Spleen (tissue), 13 donors: ENCODE measurements at places on chromosomes 5 and 9. TPM values are rescaled to one million over a fixed set of nuclear protein-coding genes. Genes with fewer than 3 reads are reported as not detected.
A peak's percentile ranks its signal among the peaks of the same experiment; 100 is the strongest.

The CER1 gene
- total RNA-seq, result not detected

The PPP3R2 gene
- not detected for total RNA-seq

DNA sequence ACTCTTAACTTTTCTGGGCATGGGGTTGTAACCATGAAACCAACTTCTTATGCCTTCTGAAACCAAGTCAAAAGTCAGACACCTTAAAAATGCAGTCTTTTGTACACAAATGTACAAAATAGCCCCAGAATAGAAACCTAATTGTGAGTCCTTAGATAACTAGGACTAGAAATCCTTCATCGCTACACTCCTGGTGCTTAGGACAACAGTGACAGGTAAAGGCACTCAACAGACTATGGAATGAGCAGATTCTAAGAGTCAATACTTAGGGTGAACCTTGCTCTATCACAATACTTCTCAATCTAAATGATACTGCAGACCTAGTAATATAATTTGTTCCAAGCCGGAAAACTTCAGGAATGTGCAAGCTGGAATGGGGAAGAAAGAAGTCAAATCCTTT is 163.7 kb downstream of the PDE4D start:
- H3K27ac ChIP-seq, result no peak overlapping the region
- no peaks in the 10 kb centered on the region for H3K4me1 ChIP-seq
- no peaks in the 10 kb centered on the region for H3K27me3 ChIP-seq
- H3K4me3 ChIP-seq, result no peak overlapping the region
- DNase-seq, result no peak
- no peaks in the 10 kb centered on the region for H3K36me3 ChIP-seq

GRCh38 chr9:71608825-71609447 is 159.4 kb downstream of the CEMIP2 start:
- H3K4me1 ChIP-seq, result no peaks in the 10 kb centered on the region
- no peak overlapping the region for H3K4me3 ChIP-seq

The NRG2 gene
- 6.7 TPM for total RNA-seq

The SARDH gene
- total RNA-seq, result 3.0 TPM

GRCh38 chr9:116954731-116955130 is 267.6 kb downstream of the TRIM32 start:
- H3K36me3 ChIP-seq, result no peaks in the 10 kb centered on the region
- H3K4me3 ChIP-seq, result no peak overlapping the region
- H3K4me1 ChIP-seq, result peaks cover 9% of the 10 kb centered on the region
- no peak overlapping the region for H3K27ac ChIP-seq
- no peak for DNase-seq

- no peak overlapping the region for H3K27ac ChIP-seq
- no peak overlapping the region for H3K4me3 ChIP-seq
- H3K27me3 ChIP-seq, result no peaks in the 10 kb centered on the region
- no peaks in the 10 kb centered on the region for H3K4me1 ChIP-seq
- DNase-seq, result no peak
- H3K36me3 ChIP-seq, result no peaks in the 10 kb centered on the region
Observed at GRCh38 chr5:17482790-17483189, 15.2 kb upstream of the TAF11L2 start.

The PRR16 gene
- 3.0 TPM for total RNA-seq

The OGN gene
- total RNA-seq, result 0.43 TPM

The PPIC gene
- 5.4 TPM for total RNA-seq

GRCh38 chr5:143337946-143338345 is 65.5 kb downstream of the NR3C1 start:
- no peaks in the 10 kb centered on the region for H3K27me3 ChIP-seq
- DNase-seq, result no peak
- no peaks in the 10 kb centered on the region for H3K36me3 ChIP-seq
- H3K27ac ChIP-seq, result no peak overlapping the region

DNA sequence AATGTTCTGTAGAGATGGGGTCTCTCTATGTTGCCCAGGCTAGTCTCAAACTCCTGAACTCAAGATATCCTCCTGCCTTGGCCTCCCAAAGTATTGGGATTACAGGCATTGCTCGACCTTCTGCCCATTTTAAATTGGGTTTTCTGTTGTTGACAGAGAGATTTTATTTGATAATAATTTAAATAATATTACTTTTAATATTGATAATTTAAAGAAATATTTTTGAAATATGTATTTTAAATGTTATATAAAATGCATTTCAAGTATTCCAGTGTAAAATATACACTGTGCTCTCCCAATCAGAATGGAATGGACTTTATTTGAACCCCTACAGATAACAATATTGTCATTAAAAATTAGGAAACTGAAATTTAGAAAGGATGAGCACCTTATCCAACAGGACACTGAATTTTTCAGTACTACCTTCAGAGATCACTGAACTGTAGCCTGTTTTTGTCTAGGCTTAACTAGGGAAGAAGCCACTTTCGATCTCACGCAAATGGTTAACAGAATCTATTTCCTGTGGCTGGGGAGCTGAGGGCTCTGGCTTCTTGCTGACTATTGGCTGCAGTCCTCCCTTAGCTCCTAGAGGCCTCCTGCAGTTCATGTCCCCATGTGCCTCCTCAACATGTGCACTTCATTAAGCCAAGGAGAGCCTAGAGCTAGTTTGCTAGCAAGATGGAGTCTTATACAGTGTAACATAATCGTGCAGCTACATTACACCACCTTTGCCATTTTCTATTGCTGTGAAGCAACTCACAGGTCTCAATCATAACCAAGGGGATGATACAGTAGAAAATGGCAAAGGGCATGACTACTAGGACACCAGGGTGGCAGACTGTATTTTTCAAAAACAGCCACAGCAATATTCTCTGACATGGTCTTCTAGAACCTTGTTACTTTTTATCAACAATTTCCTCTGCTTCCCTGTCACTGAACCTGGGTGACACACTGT is 150.0 kb downstream of the CDC42SE2 start:
- peaks cover 15% of the 10 kb centered on the region for H3K4me1 ChIP-seq
- peak overlapping the region; percentile 44 for H3K27ac ChIP-seq
- H3K4me3 ChIP-seq, result no peak overlapping the region
- no peaks in the 10 kb centered on the region for H3K27me3 ChIP-seq
- peaks cover 35% of the 10 kb centered on the region for H3K36me3 ChIP-seq

DNA sequence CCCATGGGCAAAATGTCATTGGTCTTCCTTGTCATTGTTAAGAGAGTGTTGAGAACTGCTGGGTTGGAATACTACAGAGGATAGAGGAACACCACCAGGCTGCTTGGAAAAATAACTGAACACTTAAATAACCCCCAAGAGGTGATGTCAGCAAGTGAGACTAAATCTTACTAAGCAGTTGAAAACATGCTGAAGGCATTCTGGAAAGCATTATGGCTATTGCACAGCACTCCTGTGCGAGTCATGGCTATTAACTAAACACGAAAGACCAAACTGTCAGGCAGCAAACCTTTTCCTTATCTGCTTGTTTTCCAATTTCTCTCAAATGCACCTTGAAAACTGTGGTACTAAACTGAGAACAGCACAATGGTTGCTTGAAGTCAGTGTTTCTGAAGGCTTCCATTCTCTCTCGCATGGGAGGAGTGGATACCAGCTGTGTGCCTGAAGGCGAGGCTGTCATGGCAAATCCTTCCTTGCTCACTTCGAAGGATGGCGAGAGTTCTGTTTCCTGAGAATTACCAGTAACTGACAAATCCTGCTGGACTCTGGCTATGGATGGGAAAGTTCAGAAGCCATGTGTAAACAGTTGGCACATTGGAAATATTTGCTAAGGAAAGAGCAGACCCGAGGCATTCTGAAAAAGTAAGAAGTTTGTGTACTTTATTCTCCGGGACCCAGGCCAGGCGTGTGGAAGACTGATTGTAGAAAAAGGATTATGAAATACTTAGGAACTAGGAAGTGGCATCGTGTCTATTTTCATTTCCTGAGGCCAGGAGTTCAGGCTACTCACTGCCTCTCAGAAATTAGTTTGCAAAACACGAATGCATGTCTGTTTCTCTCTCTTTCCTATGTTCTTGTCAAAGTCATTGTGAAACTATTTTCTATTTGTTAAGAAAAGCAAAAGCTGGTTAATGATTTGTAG is 182.1 kb downstream of the DMRT2 start:
- no peaks in the 10 kb centered on the region for H3K4me1 ChIP-seq
- no peak for DNase-seq
- H3K36me3 ChIP-seq, result no peaks in the 10 kb centered on the region
- no peak overlapping the region for H3K27ac ChIP-seq
- no peak overlapping the region for H3K4me3 ChIP-seq
- H3K27me3 ChIP-seq, result no peaks in the 10 kb centered on the region

The TRPM6 gene
- total RNA-seq, result 6.1 TPM

The SYK gene
- total RNA-seq, result 106 TPM

The GPR151 gene
- total RNA-seq, result not detected

DNA sequence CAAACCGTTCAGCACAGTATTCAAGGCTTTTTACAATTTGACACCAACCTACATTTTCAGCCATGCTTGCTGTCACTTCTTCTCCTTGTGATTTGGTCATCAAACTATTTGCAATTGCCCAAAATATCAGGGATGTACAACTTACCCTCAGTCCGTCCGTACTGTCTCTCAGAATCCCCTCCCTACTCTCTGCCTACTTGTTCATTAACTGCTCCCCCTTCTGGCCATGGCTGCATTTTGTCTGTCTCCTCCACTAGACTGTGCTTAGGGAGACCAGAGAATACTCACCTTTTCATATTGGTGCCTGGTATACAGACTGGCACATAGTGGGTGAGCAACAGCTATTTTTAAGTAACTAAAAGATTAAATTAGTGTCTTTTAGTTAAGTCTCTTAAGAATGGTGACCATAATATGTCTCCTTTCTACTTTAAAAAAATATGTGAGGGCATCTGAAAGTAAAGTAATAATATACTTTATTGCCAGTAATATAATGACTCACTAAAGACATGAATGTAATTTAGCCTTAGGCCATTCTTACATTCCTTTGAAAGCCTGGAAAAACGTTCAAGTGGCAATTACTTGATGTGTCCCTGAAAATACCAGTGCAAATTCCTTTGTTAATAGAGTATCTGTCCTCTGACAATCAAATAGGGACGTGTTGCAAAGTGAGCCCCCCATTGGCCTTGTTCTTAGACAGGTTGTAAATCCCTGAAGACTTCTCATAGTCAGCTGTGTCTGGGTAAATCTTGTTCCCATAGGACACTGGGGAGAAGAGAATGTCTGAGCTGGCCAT is 27.8 kb downstream of the PRLR start:
- H3K4me1 ChIP-seq, result no peaks in the 10 kb centered on the region
- no peak overlapping the region for H3K27ac ChIP-seq
- no peak for DNase-seq
- no peaks in the 10 kb centered on the region for H3K27me3 ChIP-seq
- H3K4me3 ChIP-seq, result no peak overlapping the region

- H3K36me3 ChIP-seq, result no peaks in the 10 kb centered on the region
- no peak overlapping the region for H3K4me3 ChIP-seq
- H3K27ac ChIP-seq, result no peak overlapping the region
- no peaks in the 10 kb centered on the region for H3K4me1 ChIP-seq
- no peak for DNase-seq
Observed at GRCh38 chr5:61767231-61768080, 435.4 kb downstream of the ZSWIM6 start.

The LECT2 gene
- not detected for total RNA-seq
